Activated CD4-positive, CD25-positive, alpha-beta regulatory T cell (primary cell): ENCODE measurements at places on chromosomes 13 and 19.

GRCh38 chr13:27988520-27988919 is at the start of gene URAD:
TSS of gene URAD (minus strand) at chr13:27988693. CDS start at chr13:27988637, 56 bp downstream.
- DNase-seq: no peak

- no peak for DNase-seq
Observed at GRCh38 chr13:78595495-78596398, 7.6 kb downstream of the POU4F1 start.

DNA sequence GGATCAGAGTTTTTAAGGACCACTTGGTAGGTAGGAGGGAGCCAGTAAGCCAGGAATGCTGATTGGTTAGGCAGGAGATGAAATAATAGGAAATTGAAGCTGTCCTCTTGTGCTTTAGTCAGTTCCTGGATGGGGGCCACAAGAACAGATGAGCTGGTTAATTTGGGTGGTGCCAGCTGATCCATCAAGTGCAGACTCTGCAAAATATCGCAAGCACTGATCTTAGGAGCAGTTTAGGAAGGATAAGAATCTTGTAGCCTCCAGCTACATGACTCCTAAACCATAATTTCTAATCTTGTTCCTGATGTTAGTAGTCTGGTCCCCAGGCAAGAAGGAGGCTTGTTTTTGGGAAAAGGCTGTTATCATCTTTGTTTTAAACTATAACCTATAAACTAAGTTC is 117.9 kb upstream of the GPR12 start:
- DNase-seq: no peak

GRCh38 chr13:51125495-51126226 is 14.6 kb upstream of the C13orf42 start:
- peak; percentile 10 for DNase-seq

DNA sequence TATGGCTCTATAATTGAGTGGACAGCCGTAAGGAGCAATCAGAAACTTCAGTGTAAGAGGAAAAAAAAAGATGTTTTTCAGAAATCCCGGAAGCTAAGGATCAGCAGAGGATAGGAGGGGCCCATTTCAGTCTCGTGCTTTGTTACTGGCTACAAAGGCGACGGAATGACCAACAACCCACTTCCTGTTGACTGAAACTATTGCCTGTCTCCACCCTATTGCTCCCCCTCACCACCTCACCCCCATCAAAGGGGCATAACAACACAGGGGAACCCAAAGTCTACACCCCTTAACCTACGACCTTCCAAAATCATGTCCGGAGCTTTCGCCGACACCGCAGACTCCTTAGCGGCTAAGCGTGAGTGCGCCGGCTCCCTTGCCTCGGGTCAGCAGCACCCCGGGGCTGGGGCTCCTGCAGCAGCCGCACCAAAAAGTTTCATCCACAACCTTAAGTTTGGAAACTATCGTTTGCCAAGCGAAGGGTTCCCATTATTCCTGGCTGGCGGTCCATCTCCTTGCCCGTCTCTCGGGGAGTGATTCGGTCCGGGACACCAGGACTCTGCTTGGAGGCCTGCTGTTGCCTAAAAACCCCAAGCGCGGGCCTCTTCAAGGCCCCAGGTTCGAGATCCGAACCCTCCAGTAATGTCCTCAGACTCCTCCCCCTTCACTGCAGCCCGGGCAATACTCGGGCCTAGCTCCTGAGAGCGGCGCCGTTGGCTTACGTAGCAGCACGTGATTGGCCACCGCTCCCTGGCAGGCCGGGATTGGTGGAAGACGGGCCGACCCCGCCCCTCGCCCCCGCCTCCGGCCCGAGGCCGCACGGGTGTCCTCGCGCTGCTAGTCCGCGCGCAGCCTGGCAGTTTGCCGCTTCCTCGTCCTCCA is at the start of gene TPP2:
TPP2 (plus strand) TSS at position 840 of the 882 bp plus-strand sequence. CDS start 53 bp downstream, outside the sequence.
- DNase-seq: peak; percentile 96

- DNase-seq: no peak
Observed at GRCh38 chr13:96824140-96824539, 170.1 kb downstream of the OXGR1 start.

GRCh38 chr13:109357751-109358471 is 428.5 kb downstream of the IRS2 start:
- no peak for DNase-seq

DNA sequence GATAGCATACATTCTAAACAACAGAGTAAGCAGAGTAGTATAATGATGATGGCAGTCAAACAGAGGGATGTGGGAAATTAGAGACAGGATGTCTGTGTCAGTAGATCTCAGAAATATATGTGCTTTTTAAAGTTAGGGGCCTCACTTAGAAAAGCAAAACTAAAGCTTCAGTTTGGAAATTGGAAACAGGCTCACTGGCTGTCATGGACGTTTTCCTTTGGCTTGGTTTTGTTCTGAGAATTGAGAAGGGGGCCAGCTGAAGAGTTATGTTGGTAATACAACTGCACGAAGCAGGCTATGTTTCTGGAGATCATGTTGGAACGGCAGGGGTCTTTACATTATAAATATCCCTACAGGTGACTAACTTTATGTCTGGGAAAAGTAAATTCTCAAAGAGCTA is 261.3 kb downstream of the LMO7 start:
- no peak for DNase-seq

DNA sequence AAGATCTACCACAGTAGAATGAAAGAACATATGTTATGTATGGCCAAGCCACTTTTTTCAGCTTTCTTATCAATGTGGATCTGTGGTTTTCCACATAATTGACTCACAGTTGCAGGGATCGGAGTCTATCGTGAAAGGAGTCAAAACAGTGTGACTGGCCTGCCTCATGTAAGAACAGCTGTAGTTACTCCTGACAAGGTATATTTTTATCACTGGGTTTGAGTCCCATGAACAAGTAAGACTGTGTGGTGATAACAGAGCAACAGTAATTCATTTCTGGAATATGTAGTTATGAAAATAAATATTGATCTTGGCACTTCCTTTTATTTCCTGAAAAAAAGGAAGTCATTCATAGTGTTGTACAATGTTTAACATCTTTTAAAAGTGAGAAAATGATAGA is 416.6 kb downstream of the KLF12 start:
- DNase-seq: no peak

- no peak for DNase-seq
Observed at GRCh38 chr13:29562786-29563438, 32.6 kb downstream of the SLC7A1 start.

DNA sequence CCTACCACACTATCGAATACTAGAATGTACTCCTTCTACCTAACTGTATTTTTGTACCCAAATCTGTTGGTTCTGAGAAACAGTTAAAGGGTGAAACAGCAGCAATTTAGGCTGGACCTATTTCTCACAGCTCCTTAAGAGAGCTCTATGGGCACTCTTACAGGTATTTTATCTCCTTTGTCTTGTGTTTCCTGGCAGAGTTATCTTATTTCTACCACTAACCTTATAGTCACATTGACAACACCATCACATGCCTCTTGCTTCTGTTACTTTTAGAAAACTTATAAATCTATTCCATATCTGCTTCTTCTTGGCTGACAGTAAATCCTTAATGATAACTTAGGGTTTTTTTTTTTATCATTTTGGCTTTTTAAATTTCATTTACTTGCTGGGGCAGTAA is 130.7 kb downstream of the MYO16 start:
- DNase-seq: no peak

- no peak for DNase-seq
Observed at GRCh38 chr13:25375727-25376358, 4.1 kb downstream of the ATP8A2 start.

- no peak for DNase-seq
Observed at GRCh38 chr19:50362030-50362412, 3.4 kb downstream of the NAPSA start.

DNA sequence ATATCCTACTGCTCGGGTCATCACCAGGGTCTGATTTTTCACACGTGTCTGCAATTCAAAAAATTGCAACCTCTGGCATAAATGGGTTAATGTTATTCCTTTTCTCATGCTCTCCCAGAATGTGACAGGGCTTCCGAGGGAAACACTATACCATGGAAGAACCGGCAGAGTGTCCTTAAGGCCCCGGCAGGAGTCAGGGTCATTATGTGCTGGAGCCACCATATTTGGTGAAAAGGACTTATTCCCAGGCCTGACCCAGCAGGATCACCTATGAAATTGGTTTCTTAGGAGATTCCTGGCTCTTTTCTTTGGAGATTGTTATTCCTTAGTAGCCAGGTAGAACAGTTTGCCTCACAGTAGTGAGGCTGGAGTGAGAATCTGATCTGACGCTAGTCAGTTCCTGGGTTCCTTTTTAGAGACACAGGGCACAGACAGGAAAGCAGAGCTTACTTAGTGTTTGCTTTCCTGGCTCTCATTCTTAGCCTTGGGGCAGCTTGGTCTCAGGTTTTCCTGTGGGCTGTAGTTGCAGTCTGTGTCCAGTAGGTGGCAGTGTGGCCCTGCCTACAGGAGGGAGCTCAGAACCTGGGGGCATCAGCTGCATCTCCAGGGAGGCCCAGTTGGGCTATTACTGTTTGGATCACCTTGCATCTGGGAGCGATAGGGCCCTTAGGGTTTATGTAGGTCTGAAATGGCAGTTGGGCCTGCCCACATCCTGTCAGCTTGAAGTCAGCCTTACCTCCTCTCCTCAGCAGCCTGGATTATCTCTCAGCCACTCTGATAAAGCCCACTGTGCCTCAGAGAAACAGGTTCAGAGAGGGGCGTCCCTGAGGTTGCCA is 12.4 kb downstream of the SNRNP70 start:
- peak; percentile 49 for DNase-seq

GRCh38 chr13:91664039-91664438 is 265.6 kb downstream of the GPC5 start:
- no peak for DNase-seq

- no peak for DNase-seq
Observed at GRCh38 chr19:29939628-29940027, 2.4 kb upstream of the URI1 start.

- DNase-seq: no peak
Observed at GRCh38 chr19:14779151-14779550, 791 bp upstream of the ADGRE2 start.

DNA sequence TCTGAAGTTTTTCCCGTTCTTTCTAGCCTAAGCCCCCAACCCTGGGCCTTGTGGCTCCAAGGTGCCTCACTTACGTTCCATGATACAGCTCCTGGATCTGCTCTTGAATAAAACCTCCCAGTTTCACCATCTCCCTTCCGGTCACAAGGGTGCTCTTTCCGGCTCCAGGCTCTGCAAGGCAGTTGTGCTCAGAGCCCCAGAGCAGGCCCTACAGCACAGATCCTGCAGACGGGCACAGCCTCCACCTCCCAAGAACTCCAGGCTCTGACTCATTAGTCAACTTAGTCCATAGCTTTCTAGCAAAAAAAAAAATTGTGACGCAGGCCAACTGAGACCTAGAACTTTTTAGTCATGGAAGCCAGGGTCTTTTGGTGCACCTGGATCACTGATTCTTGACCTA is 33.9 kb upstream of the SLC7A10 start:
- no peak for DNase-seq

DNA sequence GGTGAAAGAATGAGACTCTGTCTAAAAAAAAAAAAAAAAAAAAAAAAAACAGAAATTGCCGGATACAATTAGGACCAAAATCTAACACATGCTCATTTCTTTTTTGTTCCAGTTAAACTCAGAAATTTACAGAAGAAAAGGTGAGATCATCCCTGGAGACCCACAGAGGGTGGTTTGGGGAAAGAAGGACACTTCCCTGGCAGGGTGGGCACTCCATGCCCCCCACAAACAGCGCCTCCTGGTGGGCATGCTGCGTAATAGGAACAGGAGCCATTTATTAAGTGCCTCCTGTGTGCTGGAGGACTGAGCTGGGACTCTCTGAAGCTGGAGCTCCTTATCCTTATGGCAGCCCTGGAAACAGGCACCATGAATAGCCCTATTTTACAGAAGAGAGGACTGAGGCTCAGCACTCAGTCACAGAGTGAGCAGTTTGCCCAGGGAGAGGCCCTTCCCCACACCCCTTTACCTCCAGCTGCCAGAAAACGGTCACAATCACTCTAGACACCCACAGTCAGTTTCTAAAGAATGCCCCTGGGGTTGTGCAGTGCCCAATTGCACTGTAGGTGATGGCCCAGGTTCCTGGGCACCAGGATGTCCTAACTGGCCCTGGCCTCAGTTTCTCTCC is 10.1 kb downstream of the C19orf38 start:
- no peak for DNase-seq

DNA sequence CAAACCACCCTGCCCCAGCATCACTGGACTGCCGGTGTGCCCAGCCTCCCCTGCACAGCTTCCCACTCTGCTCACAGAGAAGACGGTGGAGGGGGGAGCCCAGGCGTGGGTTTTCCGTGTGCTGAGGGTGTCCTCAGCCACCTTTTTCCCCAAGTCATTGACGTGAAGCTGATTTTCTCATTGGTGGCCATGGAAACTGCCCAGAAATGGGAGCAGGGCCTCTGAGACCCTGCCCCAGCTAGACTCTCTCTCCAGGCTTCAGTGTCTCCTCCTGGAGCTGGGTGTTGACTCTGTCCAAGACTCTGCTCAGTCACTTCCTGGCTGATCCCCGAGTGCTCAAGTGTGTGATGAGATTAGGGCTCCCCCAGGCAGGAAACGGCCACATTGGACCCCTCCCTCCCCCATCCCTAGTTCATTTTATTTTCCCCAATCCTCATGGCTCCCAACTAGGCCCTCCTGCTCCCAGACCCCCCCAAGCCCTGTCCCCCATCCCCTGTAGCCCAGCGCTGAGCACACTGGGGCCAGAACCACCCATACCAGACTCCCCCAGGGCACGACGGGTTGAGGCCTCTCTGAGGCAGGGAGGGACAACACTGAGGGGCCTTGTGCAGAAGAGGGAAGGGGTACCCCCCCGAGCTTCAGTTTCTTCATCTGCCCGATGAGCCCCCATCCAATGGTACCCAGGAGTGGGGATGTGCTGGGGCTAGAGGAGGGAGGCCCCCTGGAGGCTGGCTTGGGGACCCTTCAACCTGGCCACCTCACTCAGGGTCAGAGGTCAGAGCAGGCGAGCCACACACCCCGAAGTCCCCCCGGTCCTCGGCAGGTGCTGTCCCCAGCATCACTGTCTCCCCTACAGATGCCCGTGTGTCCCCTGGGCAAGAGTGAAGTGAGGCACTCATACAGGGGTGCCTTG is 1.2 kb upstream of the F2RL3 start:
- no peak for DNase-seq

- DNase-seq: no peak
Observed at GRCh38 chr19:374183-374885, 29.7 kb upstream of the MIER2 start.

- DNase-seq: no peak
Observed at GRCh38 chr19:38486731-38487336, 53.3 kb downstream of the RYR1 start.

DNA sequence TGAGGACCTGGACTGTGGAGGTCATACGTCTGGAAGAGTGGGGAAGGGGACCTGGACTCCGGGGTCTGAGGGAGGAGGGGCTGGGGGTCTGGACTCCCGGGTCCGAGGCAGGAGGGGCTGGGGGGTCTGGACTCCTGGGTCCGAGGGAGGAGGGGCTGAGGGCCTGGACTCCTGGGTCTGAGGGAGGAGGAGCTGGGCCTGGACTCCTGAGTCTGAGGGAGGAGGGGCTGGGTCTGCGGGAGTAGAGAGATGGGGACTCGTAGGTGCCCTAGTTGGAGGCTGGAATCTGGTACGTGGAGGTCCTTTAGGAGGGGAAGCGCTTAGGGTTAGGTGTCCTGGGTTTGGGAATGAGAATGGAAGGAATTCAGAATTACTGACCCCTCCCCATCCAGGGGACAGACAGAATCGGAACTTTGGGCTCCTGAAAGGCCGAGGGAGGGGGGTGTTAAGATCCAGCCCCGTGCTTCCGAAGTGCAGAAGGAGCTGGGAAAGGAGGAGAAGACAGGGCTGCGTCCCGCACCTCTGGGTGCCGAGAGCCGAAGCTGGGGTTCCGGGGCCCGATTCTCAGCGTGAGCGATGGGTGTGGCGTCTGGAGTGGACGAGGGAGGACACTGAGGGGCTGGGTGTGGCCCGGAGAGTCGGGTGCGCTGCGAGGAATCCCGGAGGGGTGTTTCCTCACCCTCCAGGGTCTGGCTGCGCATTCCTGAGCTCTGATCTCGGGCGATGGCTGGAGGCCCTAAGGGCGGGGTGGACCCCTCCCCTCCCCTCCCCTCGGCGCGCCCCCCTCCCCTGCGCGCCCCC is 608 bp downstream of the MYADM start:
- DNase-seq: no peak
